K562 (cell line): ENCODE measurements at places on chromosomes 4 and X. TPM values are rescaled to one million over a fixed set of nuclear protein-coding genes. Genes with fewer than 3 reads are reported as not detected.

NUDT10 gene
- not detected in 2 replicates for total RNA-seq

CACNA1F gene
- total RNA-seq: 0.04 TPM in 2 replicates

TLR3 gene
- total RNA-seq: not detected in 2 replicates

CTAG2 gene
- 36.0 and 38.0 TPM in 2 replicates for total RNA-seq

SPANXN4 gene
- not detected in 2 replicates for total RNA-seq

ANXA10 gene
- total RNA-seq: not detected in 2 replicates

EGF gene
- total RNA-seq: 1.2 and 1.5 TPM in 2 replicates

DMRTC1B gene
- total RNA-seq: not detected in 2 replicates

TLR2 gene
- total RNA-seq: 0.09 and 0.22 TPM in 2 replicates

ERCC6L gene
- total RNA-seq: 11.4 and 11.7 TPM in 2 replicates

SOX3 gene
- total RNA-seq: not detected in 2 replicates

GLRB gene
- not detected in 2 replicates for total RNA-seq

FRAS1 gene
- 0.07 and 0.11 TPM in 2 replicates for total RNA-seq

STBD1 gene
- 0.42 and 0.64 TPM in 2 replicates for total RNA-seq
